Osteoblast (primary cell): ENCODE measurements at places on chromosomes 13 and 19.
A peak's percentile ranks its signal among the peaks of the same experiment; 100 is the strongest.

DNA sequence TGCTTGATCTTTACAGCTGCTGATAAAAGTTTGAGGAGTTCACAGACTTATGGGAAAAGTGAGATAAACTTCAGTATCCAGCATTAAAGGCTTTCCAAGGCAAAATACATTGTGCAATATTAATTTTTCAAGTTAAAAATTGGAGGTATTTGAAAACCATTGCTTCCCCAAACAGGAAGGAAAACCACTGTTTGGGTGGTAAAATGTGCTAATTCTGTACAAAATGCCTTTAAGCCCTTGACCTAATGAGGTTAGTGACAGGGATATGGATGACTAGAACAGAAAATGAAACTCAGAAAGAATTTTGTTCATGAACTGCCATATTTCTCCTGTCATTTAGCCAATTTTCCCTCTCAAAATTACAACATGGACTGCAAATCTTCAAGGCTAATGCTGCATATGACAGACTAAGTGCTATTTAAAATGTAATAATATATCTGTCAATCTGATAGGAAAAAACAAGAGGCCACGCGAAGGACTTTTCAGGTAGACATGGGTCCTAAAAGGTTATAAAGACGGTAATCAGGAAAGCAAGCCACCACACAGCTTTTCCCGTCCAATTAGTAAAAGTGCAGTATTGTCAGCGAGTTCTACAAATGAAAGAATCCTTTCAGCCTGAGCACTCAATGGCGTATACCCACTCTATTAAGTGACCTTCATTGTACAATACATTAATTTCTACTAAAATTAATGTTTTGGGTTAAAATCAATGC lies 212.8 kb downstream of the ENOX1 start:
- peaks cover 14% of the 10 kb centered on the region for H3K4me1 ChIP-seq
- no peaks in the 10 kb centered on the region for H3K27me3 ChIP-seq
- H3K4me3 ChIP-seq: no peak overlapping the region
- no peaks in the 10 kb centered on the region for H3K36me3 ChIP-seq
- no peak for DNase-seq

DNA sequence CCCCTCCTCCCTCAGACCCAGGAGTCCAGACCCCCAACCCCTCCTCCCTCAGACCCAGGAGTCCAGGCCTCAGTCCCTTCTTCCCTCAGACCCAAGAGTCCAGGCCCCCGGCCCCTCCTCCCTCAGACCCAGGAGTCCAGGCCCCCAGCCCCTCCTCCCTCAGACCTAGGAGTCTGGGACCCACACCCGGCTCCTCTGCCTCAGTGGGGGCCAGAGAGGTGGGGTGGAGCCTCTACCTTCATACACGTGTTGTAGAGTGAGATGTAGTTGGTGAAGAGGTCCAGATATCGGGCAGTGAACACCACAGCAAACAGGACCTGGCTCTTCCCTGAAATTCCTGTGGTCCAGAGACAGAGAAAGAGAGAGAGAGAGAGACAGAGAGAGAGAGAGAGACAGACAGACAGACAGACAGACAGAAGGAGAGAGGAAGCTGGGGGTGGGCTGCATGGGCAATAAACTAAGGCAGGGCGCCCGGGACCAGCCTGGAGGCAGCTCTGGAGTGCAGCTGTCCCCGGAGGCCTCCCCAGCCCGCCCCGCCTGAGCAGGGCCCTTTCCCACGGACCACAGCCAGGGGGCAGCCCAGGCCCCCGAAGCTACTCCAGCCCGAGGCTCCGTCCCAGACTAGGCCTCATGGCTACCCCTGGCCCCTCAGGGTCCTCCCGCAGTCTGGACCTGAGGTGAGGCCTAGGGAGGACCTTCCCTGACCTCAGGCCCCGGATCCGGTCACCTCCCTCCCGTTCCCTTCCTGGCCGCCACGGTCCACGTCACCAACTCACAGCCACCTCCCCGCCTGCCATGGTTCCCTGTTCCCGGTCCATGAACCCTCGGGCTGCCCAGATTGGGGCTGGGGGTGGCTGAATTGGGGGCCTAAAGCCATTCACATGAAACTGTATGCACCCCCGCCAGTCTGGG lies 907 bp downstream of the KDELR1 start:
- DNase-seq: peak; percentile 96
- peaks cover 39% of the 10 kb centered on the region for H3K36me3 ChIP-seq
- peak overlapping the region; percentile 95 for H3K4me3 ChIP-seq
- H3K27me3 ChIP-seq: peaks cover 30% of the 10 kb centered on the region
- H3K27ac ChIP-seq: peak overlapping the region; percentile 98

GRCh38 chr19:46431824-46432223 lies 3.1 kb upstream of the PNMA8C start:
- H3K27me3 ChIP-seq: peaks cover 14% of the 10 kb centered on the region
- no peak overlapping the region for H3K4me3 ChIP-seq
- H3K4me1 ChIP-seq: peaks cover 4% of the 10 kb centered on the region
- no peaks in the 10 kb centered on the region for H3K36me3 ChIP-seq
- no peak overlapping the region for H3K27ac ChIP-seq
- peak; percentile 31 for DNase-seq

GRCh38 chr19:38862321-38863059 lies 12.7 kb upstream of the HNRNPL start:
- H3K4me1 ChIP-seq: peaks cover 2% of the 10 kb centered on the region
- H3K36me3 ChIP-seq: no peaks in the 10 kb centered on the region
- no peaks in the 10 kb centered on the region for H3K27me3 ChIP-seq
- DNase-seq: no peak
- no peak overlapping the region for H3K27ac ChIP-seq

- no peak for DNase-seq
- peaks cover 21% of the 10 kb centered on the region for H3K4me1 ChIP-seq
- H3K27me3 ChIP-seq: no peaks in the 10 kb centered on the region
Measured at GRCh38 chr19:1158885-1159448, 15.1 kb downstream of the SBNO2 start.

GRCh38 chr13:73467125-73467524 lies 408.3 kb downstream of the KLF5 start:
- no peak overlapping the region for H3K4me3 ChIP-seq
- no peaks in the 10 kb centered on the region for H3K27me3 ChIP-seq
- H3K4me1 ChIP-seq: peaks cover 5% of the 10 kb centered on the region
- DNase-seq: no peak
- no peaks in the 10 kb centered on the region for H3K36me3 ChIP-seq
